ENCODE measurements at places on chromosomes 7 and 10.
A peak's percentile ranks its signal among the peaks of the same experiment; 100 is the strongest.

DNA sequence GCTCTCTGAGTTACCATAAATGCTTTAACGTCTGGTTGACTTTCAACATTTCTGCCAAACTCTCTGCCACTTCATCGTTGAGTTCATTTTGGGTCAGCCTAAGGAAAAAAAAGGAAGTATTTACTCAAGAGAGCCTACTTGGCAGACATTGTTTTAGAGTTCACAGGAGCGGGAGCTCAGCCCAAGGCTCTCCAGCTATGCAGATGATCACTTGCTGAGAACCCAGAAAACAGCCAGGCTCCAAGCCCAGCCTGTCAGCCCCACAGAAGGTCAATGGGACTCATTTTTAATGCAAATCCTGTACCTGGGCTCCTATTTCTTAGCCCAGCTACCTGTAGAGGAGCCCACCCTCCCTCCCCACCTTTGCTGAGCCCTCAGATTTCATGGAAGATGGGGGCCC, 45.5 kb downstream of the NOD1 start:
- DNase-seq: peak; percentile 89

DNA sequence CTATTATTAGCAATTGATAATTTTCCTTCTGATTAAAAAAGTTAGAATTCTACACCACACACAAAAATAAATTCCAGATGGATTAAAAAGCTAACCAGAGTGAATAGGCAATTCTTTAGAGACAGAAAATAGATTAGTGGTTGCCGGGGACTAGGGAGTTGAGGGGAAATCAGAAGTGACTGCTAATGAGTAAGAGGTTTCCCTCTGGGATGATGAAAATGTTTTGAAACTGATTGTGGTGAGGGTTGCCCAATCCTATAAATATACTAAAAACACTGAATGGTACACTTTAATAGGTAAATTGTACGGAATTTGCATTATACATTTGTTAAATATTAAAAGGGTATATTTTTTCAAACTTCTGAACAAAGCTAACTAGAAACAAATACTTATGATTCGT, 214.9 kb downstream of the GPAM start:
- DNase-seq: no peak

GRCh38 chr7:50664461-50664922, 99.3 kb upstream of the DDC start:
- DNase-seq: no peak

DNA sequence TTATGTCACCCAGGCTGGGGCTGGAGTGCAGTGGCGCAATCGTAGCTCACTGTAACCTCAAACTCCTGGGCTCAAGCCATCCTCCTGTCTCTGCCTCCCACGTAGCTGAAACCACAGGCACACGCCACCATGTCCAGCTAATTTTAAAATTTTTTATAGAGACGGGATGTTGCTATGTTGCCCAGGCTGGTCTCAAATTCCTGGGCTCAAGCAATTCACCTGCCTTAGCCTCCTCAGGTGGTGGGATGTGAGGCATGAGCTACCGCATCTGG, 123.2 kb upstream of the PARD3 start:
- DNase-seq: no peak

- DNase-seq: no peak
These were observed 45.2 kb downstream of the PARP12 start for GRCh38 chr7:140017543-140017942.

DNA sequence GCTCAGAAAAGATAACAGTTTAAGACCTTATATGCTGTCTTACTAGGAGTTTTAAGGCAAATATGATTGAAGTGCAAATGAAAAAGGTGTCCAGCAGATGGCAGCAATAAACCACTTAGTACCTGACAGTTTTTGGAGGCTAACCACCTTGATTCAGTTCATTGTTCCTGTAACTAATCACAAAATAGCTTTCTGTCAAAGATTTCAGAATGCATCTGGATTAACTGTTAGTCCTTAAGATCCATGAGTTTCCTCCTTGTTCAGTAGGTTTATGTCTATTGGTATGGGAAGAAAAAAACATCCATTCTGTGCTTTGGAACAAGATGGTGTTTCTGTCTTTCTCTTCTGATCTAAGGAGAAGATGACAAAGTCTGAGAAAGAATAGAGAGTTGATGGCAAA, 46.6 kb downstream of the CCSER2 start:
- DNase-seq: peak; percentile 44

Data from suppressor macrophage (primary cell).